Suppressor macrophage treated with lipopolysaccharide for 4 hours (primary cell): ENCODE measurements at places on chromosomes 2 and 18.

GRCh38 chr18:12589448-12589847 is 68.5 kb downstream of the SPIRE1 start:
- no peak for DNase-seq

DNA sequence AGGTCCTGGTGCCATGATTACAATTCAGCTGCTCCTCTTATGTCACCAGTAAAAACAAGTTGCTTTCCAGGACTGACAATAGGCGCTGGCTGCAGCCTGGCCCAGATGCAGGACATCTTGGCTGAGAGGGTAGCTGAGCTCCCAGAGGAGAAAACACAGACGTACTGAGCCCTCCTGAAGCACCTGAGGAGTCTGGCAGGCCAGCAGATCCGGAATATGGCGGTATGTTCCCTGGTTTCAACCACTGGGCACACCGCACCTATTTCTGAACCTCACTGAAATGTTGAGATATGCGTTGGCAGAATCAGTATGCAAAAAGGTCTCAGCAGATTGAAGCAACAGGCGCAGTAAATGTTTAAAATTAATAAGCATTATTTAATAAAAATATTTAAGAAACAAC is 73.1 kb upstream of the BZW1 start:
- no peak for DNase-seq

GRCh38 chr2:226788064-226788463 is 11.6 kb downstream of the IRS1 start:
- no peak for DNase-seq

DNA sequence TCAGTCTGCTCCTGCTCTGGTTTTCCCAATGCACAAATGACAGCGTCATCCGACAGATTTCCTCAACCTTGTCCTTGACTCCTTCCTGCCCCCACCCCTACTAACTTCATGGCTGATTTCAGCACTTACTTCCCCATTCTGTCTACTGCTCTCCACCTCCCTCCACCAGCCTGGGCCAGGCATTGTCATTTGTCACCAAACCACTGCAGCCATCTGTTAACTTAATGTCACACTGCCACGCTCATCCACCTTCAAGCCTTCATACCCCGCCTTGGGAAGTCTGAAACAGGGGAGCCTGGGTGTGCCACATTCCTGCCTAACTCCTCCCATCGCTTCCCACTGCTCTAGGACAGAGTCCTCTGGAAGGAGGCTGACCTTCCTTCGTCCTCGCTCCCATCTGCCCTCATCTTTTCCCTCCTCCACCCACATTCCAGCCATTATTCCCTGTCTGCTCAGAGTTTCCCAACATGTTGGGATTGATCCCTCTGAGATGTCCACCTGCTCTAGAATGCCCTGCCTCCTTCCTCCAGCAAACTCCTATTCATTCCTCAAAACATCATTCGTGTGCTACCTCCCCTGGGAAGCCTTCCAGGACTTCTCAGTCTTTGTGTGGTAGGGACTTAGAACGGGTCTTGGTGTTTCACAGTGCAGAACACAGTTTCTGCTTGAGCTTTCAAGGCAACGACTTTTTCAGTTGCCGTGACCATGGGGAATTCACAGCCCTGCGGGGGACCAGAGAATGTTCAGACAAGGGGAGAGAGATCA is 42.2 kb upstream of the SMAD7 start:
- peak; percentile 92 for DNase-seq

DNA sequence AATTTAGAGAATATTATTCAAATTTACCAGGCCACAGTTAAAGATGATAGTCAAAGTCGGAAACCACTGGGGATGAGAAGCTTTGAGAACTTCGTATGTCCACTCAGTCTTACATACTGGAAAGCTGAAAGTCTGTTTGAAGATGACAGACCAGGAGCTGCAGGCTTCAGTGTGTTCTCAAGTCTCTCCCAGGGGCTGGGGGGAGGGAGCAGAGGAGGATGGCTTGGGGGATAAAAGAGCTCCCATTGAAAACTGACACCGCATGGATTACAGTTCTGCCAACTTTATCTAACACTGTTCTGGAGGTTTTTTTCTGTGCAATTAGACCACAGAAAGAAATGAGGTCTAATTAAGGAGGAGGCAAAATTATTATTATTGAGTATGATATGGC is 170.5 kb upstream of the ALKAL2 start:
- DNase-seq, result no peak

GRCh38 chr2:177772529-177772928 is 300.0 kb downstream of the PDE11A start:
- DNase-seq, result peak; percentile 56

DNA sequence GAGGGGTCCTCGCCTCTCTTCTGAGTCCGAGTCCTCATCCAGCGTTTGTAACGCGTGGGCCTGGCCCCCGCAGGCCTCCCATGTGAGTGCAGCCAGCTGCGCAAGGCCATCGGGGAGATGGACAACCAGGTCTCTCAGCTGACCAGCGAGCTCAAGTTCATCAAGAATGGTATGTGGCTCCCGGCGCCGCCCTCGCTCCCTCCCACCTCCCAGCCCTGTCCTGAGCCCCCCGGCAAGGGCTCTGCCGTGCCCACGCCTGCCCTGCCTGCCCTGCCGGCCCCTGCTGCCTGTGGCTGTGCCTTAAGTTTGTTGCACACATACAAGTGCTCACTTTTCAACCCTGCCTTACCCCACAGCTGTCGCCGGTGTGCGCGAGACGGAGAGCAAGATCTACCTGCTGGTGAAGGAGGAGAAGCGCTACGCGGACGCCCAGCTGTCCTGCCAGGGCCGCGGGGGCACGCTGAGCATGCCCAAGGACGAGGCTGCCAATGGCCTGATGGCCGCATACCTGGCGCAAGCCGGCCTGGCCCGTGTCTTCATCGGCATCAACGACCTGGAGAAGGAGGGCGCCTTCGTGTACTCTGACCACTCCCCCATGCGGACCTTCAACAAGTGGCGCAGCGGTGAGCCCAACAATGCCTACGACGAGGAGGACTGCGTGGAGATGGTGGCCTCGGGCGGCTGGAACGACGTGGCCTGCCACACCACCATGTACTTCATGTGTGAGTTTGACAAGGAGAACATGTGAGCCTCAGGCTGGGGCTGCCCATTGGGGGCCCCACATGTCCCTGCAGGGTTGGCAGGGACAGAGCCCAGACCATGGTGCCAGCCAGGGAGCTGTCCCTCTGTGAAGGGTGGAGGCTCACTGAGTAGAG is 14.4 kb upstream of the ALLC start:
- no peak for DNase-seq

DNA sequence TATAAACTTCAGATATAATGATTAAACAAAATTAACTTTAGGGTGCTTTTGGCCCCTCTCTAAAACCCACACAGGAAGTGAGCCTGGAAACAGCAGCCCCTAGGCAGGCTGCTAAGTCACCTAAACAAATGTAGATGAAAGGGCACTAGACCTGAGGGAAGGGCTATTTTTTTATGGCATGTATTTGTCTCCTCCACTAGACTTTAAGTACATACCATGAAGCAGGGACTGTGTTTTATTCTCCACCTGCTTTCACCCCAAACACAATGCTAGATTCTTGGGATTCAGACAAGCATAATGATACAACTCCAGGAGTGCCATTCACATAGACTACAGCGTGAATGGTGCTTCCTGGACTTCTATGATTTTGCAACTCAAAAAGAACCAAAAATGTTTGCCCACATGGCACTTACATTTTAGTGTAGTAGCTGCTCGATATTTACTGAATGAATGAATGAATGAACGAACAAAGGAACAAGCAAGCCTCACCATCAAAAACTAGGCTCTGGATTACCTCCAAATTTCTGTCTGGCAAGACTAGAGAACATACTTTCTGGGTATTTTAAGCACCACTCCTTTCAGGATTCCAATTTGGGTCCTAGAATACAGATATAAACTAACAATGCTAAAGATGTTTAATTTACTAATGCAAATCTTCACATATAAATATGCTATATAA is 10.1 kb downstream of the ATAD2B start:
- no peak for DNase-seq

DNA sequence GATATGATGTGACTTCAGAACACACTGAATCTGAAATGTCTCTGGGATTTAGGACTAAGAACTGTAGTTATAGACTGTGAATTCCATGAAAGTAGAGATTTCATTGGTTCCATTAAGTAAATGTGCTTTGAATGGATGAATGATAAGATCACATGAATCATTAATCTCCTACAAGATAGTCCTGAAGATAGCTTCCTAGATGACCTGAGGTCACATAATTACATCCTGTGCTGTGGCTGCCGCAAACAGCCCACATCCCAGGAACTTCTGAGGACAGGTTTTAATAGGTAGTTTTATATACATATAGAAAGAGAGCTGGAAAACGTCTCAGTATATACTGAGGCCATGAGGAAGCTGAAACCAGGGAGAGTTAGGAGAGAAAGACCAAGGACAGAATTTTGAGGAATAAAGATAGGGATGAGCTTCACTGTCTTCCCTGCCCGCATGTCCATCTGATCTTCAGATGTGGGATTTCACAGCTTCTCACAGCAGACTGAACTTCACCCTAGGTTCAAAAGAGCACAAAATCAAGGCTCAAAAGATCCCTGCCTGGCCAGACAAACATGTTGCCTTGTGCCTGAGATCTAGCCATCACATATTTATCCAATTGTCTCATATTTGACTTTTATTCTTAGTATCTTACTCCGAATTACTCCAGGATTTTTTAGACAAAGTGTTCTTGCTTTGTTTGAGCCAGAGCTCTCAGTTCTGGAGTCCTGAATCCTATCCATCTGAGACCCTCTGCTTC is 188.2 kb downstream of the IRS1 start:
- no peak for DNase-seq

- no peak for DNase-seq
Measured at GRCh38 chr2:2243666-2244065, 87.4 kb downstream of the MYT1L start.

GRCh38 chr2:239669899-239670460 is 269.2 kb upstream of the HDAC4 start:
- no peak for DNase-seq

GRCh38 chr2:136242687-136243277 is 124.8 kb upstream of the CXCR4 start:
- DNase-seq, result no peak

DNA sequence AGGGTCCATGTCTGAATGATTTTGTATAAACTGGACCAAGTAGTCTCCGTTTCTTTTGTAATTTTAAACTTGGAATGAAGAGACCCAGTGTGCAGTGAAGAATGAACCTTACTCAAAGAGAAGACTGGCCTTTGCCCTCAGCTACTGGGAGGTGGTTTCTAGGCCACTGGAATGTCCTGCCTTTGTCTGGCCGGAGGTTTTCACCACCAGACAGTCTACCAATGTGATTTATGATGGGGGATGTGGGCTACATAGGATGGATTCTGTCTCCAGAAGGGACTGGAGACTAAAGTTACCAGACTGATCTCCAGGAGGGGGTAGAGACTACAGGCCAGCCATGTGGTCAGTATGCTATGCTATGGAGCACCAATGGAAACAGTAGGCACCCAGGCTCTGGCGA is 42.8 kb upstream of the RAB31 start:
- DNase-seq, result no peak

DNA sequence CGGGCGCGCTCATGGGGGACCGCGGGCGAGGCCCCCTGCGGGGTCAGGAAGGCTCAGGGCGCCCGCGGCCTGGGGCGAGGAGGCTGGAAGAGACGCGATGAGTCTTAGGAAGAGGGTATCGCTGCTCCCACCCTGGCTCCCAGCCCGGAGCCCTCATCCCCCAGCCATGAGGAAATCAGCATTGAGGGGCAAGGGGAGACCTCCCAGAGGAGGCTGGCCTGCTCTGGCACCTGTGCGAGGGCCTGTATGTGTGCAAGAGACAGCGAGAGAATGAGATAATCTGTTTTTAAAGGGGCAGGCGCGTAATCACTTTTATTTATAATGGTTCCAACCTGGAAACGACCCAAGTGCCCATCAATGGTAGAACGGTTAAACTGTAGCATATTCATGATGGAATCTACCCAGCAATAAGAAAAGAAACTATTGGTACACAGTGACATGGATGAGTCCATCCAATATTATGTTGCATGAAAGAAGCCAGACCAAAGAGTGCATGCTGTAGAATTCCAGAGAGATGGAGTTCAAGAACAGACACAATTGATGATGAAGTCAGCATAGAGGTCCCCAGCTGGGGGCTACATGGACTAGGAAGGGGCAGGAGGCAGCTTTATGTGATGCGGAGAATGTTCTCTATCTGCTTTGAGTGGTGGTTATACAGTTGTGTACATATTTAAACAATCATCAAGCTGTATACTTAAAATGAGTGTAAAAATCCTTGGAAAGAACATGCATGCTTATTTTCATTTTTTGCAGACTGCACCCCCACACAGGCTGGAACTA is 14.4 kb downstream of the FBXO41 start:
- no peak for DNase-seq

DNA sequence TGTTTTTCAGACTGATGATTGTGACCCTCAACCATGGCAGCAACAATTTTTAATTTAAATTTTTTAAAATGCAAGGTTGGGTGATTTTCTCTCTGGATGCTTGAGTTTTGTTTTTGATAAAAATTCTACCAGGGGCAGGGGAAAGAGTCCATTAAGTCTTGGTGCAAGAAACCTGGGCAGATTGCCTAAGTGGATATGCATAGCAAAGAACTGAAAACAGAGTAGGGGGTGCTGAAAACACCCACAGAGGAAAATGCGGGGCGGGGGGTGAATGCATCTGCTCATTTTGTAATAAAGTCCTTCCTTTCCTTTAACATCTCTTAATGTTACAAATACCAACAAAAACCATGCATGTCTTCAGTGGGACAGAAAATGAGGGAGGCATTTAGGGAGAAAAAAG is 138.0 kb downstream of the NEDD4L start:
- DNase-seq, result no peak

DNA sequence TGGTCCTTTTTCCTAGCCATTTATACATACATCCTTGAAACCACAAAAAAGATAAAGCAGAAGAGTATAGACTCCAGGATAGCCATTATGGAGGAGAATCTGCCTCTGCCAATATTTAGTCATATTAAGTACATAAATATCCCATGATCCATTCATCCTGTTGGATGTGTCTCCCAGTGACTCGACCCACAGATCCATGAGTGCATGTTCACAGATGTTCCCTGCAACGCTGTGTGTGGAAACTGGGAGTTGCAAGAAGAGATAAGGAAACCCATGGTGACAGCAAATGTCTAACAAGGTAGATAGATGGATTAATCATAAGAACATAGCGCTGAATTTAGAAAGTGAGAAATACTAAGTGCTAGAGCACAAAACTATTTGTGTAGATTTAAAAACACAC is 34.5 kb downstream of the STK39 start:
- no peak for DNase-seq

GRCh38 chr2:74584088-74584645 is 29.6 kb downstream of the DOK1 start:
- peak; percentile 49 for DNase-seq

GRCh38 chr2:238847841-238848690 is at the start of gene TWIST2:
Gene TWIST2 (plus strand): TSS chr2:238848085. CDS start chr2:238848216, 131 bp downstream.
- DNase-seq, result peak; percentile 56

DNA sequence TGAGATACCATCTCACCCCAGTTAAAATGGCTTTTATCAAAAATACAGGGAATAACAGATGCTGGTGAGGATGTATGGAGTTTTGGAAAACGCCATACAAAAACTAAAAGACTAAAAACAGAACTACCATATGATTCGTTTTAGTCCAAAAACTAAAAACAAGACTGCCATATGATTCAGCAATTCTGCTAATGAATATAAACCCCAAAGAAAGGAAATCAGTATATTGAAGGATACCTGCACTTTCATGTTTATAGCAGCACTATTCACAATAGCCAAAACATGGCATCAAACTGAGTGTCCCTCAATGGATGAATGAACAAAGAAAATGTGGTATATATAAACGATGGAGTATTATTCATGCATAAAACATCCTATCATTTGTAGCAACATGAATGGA is 224.4 kb upstream of the MC4R start:
- DNase-seq, result no peak
